Fibroblast of skin of scalp (primary cell): ENCODE measurements at places on chromosomes 6 and 20.

DNA sequence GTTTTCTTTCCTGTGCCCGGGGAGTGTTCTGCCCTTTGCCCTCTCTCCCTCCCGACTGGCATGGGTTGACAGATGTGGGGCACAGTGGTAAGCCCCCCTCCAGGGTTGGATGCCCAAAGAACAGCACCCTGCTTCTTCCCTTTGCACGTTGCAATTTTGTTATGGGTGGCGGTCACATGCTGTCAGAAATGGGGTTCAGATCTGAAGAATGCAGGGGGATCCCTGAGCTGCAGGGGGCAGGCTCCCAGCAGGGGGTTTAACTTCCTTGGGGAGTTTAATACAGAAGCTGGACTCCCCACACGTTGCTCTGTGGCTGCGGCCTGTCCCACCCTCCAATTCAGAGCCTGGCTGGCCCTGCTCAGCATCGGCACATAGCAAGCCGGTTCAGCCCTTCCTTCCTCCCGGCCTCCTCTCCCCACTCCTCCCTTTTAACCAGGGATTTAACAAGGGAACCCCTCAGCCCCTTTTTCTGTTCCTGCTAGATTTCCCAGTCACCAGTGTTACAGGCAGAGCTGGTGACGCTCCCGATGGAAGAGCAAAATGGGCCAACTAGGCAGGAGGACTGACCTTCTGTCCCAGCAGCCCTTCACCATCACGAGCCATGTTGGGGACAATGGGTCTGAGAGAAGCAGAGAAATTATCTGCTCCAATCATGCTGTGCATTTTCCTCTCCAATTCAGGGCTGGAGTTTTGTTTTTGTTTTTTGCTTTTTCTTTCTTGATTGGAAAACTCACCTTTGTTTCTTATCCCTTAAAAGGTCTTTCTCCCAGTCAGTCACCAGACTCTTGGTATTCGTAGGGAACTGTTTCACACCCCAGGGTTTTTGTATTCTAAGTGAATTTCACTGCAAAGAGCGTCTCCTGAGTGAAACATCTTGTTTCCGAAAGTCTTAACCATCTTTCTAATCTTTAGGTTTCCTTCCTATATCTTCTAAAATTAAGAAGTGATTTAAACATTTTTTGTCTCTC, 6.8 kb downstream of the FOXF2 start:
- no peak for DNase-seq

DNA sequence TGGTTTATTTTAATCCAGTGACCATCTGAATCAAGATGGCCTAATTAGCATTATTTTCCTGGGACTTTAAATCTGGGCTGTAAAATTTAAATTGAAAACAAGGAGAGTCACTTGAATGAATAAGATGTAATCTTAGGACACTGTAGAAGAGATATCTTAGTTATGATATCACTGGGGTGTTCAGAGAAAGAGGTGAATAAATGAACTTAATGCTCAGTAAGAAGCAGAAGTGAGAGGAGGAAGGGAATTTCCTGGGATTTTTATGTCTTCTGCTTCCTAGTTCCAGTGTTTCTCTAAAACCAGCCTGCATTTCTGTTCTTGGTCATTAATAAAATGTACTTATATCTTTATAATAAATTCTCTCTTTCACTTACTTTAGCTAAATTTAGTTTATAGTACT, 136.8 kb upstream of the PTPRK start:
- no peak for DNase-seq

GRCh38 chr6:170555305-170555704, 1.1 kb downstream of the TBP start:
- DNase-seq: no peak

- DNase-seq: no peak
These were observed 200.5 kb upstream of the PHACTR1 start for GRCh38 chr6:12516070-12516469.

GRCh38 chr20:25483431-25484132, 76.1 kb downstream of the GINS1 start:
- DNase-seq: no peak

- DNase-seq: no peak
These were observed 8.7 kb upstream of the FANCE start for GRCh38 chr6:35443341-35444030.

- no peak for DNase-seq
These were observed 22.9 kb upstream of the PLEKHG1 start for GRCh38 chr6:150576651-150577226.

DNA sequence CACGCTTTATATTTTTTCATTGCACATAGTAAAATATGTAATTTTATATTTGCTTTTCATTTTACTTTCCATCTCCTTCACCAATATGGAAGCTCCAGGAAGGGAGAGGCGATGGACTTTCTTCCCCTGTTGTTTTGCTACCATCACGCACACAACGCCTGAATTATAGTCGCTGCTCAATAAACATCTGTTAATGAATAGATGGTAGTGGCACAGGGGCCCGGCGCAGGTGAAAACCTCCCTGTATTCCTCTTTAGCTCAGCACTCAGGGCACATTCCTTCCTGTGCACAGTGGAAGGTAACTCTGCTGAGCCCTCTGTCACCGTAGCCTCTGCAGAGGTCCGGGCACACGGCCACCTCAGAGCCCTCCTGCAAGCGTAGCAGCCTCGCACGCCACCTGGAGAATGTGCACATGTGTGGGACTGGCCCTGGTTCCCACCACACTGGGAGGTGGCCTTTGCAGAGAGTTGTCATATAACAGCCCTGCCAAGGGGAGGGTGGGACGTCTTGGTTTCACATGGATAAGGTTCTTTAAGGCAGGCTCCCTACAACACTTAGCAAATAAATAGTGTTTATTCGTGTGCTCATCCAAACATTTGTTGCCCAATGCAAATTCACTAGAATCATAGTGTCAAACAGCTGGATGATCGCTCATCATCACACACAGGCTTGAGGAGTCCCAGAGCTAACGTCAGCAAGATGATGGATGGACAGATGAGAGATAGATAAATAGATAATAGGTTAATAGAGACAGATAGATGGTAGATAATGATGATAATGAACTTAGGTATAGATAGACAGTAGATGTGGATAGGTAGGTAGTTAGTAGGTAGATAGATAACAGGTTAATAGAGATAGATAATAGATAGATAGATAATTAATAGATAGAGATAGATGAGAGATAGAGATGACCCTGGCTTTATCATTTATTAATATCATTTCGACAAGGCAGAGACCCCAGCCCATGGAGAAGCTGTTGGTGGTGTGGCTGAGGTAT, 32.3 kb upstream of the AFDN start:
- DNase-seq: no peak
